ENCODE measurements at places on chromosomes 3 and 15.

GRCh38 chr15:101651554-101652097, 555 bp downstream of the TM2D3 start:
- DNase-seq, result no peak

DNA sequence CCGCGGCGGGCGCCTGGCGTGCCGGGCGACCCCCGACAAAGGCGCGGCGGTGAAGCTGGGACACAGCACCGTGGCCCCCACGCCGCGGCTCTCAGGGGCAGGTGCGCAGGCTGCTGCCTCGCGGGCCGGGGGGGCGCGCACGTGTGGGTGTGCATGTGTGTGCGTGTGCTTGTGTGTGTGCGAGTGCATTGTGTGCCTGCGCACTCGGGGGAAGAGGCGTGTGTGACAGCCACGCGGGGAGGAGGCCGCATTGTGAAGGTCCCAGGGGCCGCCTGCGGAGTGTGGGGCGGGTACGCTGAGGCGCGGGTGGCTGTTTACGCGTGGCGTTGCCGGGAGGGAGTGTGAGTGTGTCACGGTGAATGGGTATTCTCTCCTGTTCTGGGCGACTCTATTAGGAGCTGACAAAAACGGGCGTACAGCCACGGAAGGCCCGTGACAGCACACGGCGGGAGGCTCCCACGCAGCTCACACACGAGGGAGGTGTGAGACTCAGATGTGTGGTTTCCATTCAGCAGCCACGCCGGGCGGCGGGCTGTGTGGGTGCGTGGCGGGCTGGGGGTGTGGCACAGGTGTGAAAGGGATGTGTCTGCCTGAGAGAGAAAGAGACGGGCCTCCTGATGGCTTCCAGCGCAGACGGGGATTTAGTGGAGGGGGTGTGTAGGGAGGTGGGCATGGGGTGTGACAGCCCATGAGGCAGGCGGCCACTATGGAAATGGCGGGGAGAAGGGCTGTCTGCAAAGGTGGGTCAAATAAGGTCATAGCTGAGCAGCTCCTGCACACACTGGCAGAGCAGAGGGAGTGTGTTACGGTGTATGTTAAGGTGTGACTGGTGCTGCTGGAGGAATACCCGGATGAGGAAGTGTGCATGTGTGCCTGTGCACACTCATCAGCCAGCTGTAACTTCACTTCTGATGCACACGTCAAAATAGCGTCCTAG, 750 bp downstream of the PODXL2 start:
- DNase-seq, result peak; percentile 39

DNA sequence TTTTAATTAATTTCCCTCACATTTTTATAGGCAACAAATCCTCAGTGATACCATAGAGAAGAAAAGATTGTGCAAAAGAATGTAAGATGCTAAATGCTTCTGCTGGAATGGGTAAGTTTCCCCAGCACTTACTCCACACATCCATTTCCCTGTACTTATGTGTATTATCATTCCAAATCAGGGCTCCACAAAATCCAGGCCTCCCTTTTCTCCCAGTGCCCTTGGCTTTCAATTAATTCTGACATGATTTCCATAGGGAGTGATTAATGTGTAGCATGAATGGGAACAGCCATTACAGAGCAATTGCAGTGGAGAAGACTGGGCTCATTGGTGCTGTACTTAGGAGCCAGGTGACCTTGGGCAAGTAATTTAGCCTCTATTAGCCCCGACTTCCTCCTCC, 41.3 kb upstream of the UBE2E1 start:
- DNase-seq, result no peak

DNA sequence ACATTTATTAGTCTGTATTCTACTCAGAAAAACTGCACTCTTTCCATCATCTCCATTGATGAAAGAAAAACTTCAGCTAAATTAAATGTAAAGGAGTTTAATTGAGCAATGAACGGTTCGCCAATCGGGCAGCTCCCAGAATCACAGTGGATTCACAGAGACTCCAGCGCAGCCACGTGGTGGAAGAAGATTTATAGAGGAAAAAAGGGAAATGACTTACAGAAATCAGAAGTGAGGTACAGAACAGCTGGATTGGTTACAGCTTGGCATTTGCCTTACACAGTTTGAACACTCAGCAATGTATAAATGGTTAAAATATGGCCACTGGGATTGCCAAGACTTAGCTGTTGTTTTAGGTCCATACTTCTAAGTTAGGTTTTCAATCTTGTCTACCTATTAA, 2.8 kb upstream of the SUCLG2 start:
- DNase-seq, result no peak

- DNase-seq, result no peak
Measured at GRCh38 chr3:178949896-178950295, 121.7 kb downstream of the ZMAT3 start.

- DNase-seq, result no peak
Measured at GRCh38 chr15:42349186-42349585, 10.1 kb upstream of the CAPN3 start.

DNA sequence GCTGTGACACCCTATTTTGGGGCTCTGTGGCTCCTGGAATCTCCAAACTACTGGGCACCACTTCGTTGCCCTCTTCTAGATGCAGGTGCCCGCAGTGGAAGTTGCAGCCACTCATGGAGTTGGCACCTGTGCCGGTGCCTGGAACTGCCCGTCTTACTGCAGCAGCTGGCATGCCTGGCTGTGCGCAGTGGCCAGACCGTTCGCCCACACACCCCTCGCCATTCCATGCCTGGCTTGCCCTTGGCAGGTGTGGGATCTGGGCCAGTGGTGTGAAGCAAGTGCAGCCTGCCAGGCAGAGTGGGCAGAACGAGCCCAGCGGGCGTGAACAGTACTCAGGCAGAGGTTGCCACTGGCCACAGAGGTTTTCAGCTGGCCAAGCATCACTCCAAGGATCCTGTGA, 1286.7 kb downstream of the ROBO1 start:
- DNase-seq, result no peak

- no peak for DNase-seq
Measured at GRCh38 chr15:32717426-32718226, at the start of gene GREM1. Gene GREM1, plus strand, starts transcription at chr15:32718004. Its CDS starts 12,687 bp downstream, at chr15:32730691.

DNA sequence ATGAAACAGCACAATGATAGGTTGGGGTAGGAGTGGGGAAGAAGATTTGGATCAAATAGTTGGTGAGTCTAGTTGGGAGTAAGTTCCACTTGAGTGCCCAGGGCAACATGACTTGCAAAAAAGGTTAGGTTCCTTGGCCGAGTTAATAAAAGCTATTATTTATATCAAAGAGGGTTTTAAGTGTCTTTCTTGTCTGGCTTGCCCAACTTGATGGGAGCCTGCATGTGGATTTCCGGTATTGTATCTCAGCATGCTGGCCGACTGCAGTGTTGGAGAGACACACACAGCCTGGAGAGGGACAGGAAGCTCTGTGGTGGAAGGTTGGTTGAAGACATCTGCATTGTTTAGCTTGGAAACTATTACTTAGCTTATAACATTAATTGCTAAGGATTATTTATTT, 449.5 kb upstream of the TBL1XR1 start:
- DNase-seq, result peak; percentile 24

GRCh38 chr3:101972430-101973162, 123.3 kb downstream of the NFKBIZ start:
- no peak for DNase-seq

DNA sequence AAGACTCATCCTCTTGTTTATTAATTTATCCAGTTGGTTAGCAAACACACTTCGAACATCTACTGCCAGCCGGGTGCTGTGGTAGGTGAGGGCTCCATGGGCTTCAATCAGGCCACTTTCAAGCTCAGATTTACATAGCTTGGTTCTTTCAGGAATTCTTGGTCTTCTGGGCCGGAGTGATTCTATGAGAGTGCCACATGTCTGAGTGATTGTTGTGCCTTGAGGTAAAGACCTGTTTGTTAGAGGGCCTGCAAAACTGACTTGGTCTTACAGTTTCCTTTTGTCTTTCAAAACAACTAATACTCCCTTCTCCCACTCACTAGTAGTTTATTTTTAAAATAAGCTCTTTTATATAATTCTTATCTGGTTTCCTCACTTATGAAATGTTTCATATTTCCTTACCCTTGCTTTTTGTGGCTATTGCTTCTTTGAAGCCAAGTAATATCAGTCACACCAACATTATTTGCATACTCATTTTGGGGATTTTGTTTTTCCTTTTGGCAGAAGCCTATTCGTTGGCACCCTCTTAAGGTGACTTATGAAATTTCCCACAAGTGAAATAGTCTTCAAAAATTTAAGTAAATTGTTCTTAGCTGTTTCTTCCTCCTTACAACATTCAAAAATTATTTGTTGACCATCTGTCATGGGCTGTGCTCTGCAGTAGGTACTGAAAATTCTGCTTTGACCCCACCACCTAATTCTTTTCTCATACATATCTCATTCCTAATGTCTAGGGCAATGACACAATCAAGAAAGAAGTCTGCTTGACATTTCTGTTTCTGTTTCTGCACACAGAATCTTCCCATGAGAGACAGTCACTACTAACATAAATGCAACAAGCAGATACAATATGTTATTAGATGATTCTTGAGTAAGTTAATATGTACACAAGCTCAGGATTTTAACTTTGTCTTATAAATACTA, 120.2 kb downstream of the LRRC28 start:
- DNase-seq, result no peak

GRCh38 chr15:50519740-50520425, 26.6 kb downstream of the USP50 start:
- no peak for DNase-seq

DNA sequence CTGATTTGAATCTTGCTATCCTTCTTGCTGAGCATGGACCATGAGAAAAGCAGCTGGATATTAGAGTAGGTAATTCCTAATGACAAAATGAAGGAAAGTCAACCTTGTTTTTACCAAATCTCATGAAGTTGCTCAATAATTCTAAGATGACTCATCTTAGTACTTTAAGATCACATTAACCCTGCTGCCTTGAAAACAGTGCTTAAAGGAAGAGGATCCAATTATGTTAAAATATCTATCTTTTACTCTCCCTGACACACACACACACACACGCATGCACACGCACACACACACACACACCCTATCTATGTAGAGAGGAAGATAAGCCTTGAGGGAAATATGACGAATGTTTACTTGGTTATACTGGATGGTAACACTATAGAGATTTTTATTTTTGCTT, 16.0 kb upstream of the MYO1E start:
- no peak for DNase-seq

DNA sequence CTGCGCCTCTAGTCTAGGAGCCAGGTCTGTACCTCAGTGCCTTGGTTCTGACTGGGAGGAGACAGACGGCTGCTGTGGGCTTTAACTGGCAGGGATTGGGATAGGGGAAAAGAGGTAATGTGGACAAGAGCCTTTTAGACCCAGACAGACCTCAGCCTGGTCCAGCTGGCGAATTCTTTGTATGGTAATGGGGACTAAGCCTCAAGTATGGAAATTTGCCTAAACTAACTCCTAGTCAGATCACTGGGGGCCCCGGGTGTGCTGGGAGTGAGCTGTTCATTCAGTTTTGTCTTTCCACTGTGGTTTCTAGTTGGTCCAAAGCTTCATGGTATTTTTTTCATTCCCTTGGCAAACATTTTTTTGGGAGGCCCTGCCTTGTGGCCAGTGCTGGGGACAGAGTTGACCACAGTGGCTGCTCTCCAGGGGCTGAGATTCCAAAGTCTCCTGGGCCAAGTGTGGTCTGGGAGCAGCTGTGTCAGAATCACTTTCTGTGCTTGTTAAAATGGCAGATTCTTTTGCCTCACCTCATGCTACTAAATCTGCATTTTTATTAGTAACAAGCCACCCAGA, 261.4 kb upstream of the C2CD4B start:
- DNase-seq, result no peak

- DNase-seq, result no peak
Measured at GRCh38 chr3:194270627-194271459, 80.3 kb downstream of the CPN2 start.

DNA sequence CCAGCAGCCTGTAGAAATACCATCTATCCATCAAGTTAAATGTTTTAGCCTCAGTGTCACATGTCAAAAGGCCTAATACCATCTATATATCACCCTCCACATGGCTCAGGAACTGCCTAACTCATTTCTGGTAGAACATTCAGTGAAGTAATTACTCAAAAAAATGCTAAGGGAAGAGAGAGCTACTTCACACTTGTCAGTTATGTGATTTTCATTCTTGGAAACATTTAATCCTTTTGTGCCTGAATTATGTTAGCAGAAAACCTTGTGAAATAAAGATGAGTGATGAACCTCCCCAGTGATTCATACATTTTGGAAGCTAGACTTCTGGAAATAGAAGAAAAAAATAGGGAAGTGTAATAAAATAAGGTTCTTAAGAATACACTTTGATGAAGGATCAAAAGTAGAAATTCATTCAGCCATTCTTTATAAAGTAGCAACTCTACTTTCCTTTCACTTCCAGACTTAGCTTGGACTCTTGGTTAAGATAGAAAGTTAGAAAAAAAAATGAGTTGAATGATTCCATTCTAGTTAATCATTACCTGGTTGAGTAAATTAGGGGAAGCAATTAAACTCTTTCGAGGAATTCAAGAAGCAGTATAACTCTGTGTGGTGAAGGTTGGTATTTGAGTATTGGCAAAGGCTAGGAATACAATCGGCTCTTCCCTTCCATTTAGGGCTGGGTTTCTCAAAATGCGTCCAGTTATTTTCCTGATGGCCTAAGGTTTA, 3.6 kb downstream of the OTOL1 start:
- DNase-seq, result no peak

DNA sequence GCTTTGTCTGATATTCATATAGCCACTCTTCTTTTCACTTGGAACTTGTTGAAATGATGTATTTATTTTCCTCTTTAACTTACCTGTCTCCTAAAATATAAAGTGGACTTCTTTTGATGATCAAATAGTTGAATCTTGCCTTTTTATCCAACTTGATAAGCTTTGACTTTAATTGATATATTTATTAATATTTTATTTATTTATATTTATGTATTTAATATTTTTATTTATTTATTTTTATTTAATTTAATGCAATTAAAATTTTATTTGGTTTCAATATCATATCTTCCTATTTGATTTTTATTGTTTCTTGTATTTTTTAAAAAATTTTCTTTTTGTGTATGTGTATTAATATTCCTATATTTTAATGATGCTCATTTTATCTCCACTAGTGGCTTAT, 555.1 kb upstream of the EPHA6 start:
- no peak for DNase-seq

DNA sequence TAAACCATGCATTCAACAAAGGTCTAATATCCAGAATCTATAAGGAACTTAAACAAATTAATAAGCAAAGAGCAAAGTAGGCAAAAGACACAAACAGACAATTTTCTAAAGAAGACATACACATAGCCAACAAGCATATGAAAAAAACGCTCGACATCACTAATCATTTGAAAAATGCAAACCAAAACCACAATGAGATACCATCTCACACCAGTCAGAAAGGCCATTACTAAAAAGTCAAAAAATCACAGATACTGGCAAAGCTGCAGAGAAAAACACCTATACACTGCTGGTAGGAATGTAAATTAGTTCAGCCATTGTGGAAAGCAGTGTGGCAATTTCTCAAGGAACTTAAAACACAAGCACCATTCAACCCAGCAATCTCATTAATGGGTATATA, 53.8 kb downstream of the FSIP1 start:
- DNase-seq, result no peak

DNA sequence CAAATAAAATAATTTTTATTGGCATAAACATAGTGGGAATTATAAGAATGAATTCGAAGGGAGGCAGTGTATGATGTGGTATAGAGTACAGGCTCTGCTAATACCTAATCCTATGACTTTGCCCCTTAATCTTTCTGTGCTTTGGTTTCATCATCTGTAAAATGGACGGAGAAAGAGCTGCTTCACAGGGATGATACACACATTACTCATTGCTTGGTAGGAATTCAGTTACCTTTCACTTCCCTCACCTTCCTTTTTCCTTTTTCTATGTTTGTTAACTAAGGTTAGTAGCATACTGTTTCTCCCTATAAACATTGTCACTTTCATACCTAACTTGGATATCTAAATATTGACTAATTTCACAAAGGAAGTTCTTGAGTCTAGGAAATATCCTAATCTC, 36.2 kb downstream of the LEKR1 start:
- DNase-seq, result no peak

- DNase-seq, result no peak
Measured at GRCh38 chr3:62019906-62020305, 353.4 kb downstream of the FEZF2 start.

All from CD4-positive, alpha-beta T cell treated with Interleukin-15 for 4 hours (primary cell).